ENCODE measurements at places on chromosomes 6 and 20.
A peak's percentile ranks its signal among the peaks of the same experiment; 100 is the strongest.

GRCh38 chr20:21643417-21643816 is 62.0 kb upstream of the PAX1 start:
- no peak for DNase-seq

DNA sequence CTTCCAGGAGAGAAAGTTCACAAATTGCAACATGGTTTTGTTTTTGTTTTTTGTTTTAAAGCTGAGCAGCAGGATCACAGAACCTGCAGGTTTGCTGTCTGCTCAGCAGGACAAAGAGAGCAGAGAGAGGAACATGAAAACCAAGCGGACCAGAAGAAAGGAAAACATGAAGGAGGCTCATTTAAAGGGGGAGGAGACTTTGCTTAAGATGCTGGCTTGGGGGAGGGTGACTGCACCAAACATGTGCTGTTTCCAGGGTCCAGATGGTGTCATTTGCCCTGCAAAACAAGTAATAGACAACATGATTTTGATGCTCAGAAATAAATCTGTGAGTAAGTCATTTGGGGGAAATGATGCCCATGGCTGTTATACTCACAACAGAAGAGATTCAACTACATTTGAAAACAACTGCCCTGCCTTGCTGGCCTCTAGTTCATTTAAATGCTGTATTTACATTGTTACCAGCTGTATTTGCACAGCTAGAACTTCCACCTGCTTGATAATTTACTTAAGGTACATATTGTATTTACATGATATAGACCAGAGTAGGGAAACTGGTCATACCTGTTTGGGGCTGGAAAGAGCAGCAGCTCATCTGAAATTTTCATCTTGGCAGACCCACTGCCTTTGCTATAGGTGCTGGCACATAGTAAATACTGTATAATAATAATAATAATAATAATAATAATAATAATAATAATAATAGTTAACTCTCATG is 32.2 kb upstream of the CHD6 start:
- no peak for DNase-seq

DNA sequence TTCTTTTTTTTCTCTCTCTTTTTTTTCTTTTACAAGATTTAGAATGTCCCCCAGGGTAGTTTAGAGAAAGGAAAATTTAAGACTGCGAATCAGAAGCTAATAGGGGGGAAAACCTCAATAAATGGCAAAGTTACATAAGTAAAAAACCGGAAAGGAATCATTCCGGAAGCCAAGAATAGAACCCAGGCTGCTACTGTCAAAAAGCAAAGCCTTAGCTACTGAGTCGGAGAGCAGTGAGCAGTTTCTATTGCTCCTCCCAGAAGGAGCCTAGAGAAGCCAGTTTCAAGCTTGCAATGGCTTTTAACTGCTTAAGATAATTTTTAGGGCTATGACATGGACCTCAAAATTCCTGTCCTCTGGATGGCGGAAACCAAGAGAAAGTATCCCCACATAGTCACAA is 31.6 kb downstream of the SAMD5 start:
- DNase-seq, result no peak

GRCh38 chr20:6993011-6993410 is 225.5 kb downstream of the BMP2 start:
- no peak for DNase-seq

GRCh38 chr20:49475292-49476015 is 7.0 kb downstream of the KCNB1 start:
- no peak for DNase-seq

DNA sequence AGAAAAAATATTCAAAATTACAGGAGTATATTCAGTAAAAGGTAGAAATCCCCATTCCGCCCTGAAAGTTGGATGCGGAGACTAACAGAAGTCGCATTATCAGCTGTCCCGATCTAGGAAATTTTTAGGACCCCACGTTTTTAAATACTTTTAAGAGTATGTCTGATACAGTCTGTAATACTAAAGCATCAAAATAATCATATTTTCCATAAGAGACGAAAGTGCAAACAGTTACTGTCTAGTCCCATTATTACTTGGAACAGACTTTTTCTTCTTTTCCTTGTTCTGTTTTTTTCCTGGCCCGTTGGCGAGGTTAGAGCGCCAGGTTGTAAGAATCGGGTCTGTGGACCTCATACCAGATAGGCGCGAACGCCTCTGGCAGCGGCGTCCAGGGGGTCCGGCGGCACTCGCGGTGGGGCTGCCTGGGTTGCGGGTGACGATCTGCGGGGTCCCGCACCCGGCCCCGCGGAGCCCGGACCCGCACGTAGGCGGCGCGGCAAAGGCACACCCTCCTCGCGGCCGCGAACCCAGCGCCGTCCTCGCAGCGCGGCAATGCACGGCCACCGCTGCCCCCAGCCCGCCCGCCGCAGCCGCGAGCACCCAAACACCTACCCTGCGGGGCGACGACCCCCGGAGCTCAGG is 460 bp downstream of the PLAGL1 start:
- DNase-seq, result no peak

- DNase-seq, result no peak
Measured at GRCh38 chr6:149515494-149515893, 30.3 kb downstream of the PPIL4 start.

DNA sequence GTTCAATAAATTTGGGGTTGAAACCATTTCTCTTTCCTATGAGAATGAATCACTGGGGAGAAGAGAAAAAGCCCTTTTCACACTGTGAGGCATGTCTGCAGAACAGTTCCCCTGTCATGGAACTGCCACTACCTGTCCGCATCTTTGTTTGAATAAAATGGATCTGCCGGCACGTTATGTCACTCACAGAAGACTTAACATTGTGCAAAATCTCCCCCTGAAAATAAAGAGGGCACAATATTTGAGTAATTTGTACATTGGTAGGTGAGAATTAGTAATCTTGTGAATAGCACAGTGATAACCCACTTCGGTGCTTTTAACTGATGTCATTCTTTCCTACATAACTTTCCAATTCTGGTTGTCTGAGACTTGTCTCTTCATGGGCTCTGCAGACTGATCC is 804.0 kb downstream of the C6orf118 start:
- DNase-seq, result no peak

DNA sequence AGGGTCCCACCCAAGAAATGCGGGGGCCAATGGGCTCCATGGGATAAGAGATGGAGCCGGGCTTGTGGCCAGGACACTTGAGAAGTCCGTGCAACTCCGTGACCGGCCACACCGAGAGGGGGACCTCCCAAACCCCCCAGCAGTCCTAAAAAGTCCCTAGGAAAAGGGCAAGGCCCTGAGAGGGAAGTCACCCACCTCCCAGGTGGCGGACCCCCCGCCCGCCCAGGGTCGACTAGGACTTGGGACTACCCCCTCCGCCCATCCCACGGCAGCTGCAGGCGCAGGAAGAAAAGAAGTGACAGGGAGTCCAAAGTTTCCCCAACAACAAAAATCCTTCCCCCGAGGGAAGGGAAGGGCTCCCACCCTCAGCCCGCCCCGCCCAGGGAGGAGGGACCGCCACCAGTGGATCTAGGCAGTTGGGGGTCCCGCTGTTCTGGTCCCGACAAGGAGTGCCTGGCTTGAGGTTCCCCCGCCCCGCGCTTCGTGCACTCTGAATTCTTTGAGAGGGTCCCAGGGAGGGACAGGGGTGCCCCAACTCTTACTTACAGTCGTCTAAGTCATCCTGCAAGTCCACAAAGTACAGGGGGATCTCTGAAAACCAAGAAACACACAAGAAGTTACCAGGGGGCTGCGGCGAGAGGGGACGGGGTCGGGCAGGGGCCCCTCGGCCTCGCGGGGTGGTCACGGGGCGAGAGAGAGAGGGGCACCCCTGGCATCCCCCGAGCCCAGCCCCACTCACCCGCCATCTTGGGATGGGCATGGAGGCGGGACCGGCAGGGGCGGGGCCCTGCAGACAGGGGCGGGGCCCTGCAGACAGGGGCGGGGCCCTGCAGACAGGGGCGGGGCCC is 611 bp upstream of the RAB22A start:
- peak; percentile 10 for DNase-seq

DNA sequence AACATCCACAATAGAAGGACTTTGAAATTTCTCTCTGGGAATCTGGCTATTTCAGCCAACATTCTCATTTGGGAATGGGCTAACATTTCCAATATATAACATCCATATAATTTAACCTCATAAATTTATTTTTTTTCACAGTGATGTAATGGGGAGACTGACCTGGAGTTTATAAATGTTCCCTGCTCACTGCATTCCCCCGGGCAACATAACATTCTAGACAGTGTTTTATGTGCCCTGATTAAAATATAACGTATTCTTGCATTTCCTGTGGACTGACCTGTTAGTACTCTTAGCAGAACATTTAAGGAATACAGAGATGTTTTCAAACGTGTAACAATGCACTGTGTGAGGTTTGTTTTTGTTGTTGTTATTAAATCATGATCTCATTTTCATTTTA is 20.9 kb downstream of the TSHZ2 start:
- DNase-seq, result no peak

- DNase-seq, result no peak
Measured at GRCh38 chr6:1770435-1770843, 160.7 kb downstream of the FOXC1 start.

GRCh38 chr20:6045566-6045965 is 8.3 kb downstream of the LRRN4 start:
- DNase-seq, result no peak

DNA sequence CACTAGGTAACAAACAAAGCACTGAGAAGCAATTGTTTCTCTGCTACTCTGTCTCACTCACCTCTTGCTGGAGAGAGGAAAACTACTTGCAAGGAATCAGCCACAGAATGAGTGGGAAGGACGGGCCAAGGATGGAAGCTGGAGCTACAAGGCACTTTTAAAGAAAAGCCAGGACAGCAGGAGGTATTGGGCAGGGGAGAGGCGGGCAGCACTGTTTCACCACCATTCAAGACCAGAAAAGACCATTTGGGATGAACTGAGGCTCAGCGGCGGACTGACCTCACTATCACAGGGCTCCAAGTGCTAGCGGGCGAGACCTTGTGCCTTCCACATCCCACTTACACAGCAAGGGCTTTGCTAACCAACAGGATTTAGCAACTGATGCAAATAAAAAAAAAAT is 137.4 kb downstream of the IPCEF1 start:
- DNase-seq, result no peak

- no peak for DNase-seq
Measured at GRCh38 chr20:38722683-38723016, 1.6 kb upstream of the SLC32A1 start.

- no peak for DNase-seq
Measured at GRCh38 chr6:135168766-135169165, 12.3 kb upstream of the MYB start.

DNA sequence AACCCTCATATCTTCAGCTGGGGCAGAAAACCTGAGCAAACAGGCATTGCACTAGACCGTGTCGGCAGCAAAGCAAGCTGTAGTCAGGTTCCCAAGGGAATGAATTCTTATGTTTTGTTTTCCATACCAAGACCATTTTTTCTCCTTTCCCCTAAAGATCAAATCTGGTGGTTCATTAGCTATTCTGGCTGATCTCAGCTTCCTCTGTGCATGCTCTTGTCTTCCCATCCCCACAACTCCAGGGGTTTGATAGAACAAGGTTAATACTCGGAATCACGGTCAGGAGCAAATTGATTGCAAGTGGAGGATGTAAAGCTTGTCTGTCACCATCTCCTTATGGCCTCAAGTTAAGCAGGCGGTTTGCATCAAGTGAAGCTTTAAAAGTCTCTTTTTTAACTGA is 778.8 kb downstream of the KIF16B start:
- no peak for DNase-seq

GRCh38 chr6:138988469-138988834 is 399 bp upstream of the REPS1 start:
- DNase-seq, result no peak

DNA sequence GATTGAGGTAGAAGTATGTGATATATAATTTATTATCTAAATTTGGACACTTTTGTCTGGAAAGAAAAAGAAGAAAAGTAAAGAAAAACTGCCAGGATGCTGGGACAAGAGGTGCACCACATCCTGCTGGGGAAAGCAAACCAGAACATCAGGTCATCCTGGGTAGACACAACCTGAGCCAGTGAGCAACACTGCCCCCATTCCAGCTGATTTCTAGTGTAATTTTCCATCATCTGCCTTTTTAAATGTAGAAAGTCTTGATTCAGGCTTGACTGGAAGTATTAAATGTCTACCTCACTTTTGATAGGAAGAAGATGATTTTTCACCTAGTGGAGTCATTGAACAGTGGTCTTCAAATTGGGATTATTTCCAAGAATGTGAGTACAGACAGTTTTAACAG is 1164.5 kb upstream of the CITED2 start:
- no peak for DNase-seq

DNA sequence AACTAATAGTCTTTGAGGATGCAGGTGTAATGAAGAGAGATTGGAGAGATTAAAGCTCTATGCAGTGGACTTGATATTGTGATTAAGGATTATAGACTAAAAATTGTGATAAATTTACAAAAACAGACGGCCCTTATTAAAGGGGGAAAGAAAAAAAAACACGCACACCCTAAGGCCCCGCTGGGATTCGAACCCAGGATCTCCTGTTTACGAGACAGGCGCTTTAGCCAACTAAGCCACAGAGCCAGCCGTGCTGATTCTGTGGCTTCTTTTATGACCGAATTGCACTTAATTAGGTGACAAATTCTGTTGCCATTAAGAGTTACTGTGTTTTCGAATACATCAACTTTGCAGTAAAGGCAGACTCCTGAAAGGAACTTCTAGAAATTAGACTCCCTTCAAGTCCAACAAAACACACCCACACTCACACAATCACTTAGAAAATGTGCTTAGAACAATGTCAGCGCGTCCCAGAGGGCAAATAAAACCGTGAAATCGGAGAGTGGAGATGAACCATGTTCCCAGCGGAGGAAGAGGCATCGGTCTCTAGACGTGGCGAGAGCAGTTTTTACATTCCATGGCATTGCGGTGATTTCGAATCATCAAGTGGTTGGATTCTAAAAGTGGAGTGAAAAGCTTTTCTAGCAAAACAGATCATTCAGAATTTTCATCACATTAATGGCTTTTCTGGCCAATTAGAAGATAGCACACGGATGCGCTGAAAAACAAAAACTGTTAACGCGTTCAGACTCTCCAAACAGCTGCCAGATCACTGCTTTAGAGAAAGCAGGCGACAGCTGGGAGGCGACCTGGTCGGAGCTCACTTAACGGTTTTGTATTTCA is 122.6 kb downstream of the GPX5 start:
- no peak for DNase-seq

DNA sequence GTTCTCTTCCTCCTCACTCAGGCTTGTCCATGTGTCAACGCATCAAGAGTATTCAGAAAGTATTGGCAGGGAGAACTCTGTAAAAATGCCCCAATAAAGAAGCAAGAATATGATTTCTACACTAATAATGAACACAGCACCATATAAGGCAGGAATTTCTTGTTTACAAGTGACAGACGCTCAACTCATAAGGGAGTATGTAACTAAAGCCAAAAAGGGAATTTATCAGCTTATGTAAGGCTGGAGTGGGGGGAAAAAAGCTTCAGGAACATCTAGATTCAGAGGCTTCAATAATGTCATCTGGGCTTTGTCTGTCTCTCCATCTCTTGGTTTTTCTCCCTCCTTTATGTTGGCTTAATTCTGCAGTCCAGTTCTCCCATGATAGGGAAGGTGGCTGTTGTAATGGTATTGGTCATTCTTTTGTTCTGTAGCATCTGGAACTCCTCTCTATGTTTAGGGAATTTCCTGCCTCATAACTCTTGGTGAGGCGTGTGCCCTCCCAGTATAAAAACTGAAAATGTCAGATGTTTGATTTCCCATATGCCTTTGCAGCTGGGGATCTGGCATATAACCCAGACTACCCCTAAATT is 125.1 kb upstream of the COL21A1 start:
- no peak for DNase-seq

Measured in T-helper 2 cell (primary cell).